Osteoblast (primary cell): ENCODE measurements at places on chromosomes 1 and 21. TPM values are rescaled to one million over a fixed set of nuclear protein-coding genes. Genes with fewer than 3 reads are reported as not detected.

Gene ANKRD13C
- 36.2 and 39.1 TPM in 2 replicates for total RNA-seq

Gene RORC
- not detected in 2 replicates for total RNA-seq

Gene NBPF4
- total RNA-seq: under 0.01 TPM in 1 of 2 replicates, not detected in the other

Gene LCE2C
- total RNA-seq: not detected in 2 replicates

DNA sequence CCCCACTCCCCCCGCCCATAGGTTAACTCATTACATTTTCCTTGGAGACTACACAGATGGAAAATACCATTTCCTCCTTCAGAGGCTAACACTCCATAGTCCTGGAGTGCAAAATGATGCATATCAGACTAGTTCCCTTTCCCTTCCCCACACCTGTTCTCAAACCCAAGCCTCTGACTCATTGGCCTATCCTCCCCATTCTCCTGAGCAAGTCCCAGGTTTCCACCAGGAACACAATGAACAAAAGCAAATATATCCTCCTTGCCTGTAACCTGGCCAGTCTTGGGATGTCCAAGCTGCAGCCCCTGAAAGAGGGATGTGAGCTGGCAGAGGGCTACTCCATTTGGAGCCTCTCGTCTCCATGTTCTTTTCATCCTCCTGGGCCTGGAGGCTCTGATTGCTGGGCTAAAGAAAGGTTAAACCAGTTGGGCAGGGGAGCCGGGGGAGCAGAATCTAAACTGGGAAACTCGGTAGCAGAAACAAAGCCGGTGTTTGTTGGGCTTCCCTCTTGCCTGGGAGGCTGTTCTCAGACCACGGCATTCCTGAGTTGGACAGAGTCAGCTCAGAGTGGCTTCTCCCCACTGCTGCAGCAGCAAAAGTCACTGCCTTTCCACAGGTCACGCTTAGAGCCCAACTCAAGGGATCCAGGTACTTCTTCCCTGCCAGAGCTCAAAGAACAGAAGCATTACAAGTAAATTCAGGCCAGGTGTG lies 13.9 kb downstream of the SSR2 start:
- no peak overlapping the region for H3K27ac ChIP-seq
- peaks cover 32% of the 10 kb centered on the region for H3K36me3 ChIP-seq
- H3K27me3 ChIP-seq: no peaks in the 10 kb centered on the region
- H3K4me3 ChIP-seq: no peak overlapping the region
- peak; percentile 41 for DNase-seq
- no peaks in the 10 kb centered on the region for H3K4me1 ChIP-seq

GRCh38 chr1:183019860-183020259 lies 3.4 kb upstream of the LAMC1 start:
- no peaks in the 10 kb centered on the region for H3K36me3 ChIP-seq
- DNase-seq: peak; percentile 76
- no peak overlapping the region for H3K4me3 ChIP-seq
- H3K4me1 ChIP-seq: peaks cover 6% of the 10 kb centered on the region

DNA sequence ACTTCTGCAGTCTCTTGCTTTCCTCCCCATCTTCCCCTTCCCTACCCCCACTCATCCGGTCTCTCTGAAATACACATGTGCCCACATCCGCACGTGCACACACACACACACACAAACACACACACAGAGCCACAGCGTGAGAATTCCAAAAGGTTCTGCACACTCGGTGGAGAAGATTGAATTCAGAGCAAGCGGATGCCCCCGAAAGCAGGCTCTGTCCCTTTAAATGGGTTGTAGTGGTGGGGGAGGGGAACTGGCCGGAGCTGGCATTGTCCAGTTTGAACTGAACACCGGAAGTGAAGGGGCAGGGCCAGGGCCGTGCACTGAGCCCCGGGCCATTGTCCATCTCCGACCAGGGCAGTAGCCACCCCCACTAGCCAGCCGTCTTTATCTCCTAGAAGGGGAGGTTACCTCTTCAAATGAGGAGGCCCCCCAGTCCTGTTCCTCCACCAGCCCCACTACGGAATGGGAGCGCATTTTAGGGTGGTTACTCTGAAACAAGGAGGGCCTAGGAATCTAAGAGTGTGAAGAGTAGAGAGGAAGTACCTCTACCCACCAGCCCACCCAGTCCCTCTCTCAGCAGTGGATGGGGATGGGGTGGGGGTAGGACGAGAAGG lies 1.3 kb upstream of the LIN28A start:
- no peak overlapping the region for H3K4me3 ChIP-seq
- H3K27ac ChIP-seq: no peak overlapping the region

GRCh38 chr1:95017775-95018174 lies 55.0 kb downstream of the ALG14 start:
- H3K36me3 ChIP-seq: no peaks in the 10 kb centered on the region
- H3K27ac ChIP-seq: no peak overlapping the region
- peaks cover 37% of the 10 kb centered on the region for H3K4me1 ChIP-seq
- H3K4me3 ChIP-seq: no peak overlapping the region

GRCh38 chr1:7043719-7044535 lies 258.7 kb downstream of the CAMTA1 start:
- DNase-seq: peak; percentile 37
- no peaks in the 10 kb centered on the region for H3K27me3 ChIP-seq
- no peaks in the 10 kb centered on the region for H3K36me3 ChIP-seq
- H3K4me1 ChIP-seq: no peaks in the 10 kb centered on the region
- H3K4me3 ChIP-seq: no peak overlapping the region

DNA sequence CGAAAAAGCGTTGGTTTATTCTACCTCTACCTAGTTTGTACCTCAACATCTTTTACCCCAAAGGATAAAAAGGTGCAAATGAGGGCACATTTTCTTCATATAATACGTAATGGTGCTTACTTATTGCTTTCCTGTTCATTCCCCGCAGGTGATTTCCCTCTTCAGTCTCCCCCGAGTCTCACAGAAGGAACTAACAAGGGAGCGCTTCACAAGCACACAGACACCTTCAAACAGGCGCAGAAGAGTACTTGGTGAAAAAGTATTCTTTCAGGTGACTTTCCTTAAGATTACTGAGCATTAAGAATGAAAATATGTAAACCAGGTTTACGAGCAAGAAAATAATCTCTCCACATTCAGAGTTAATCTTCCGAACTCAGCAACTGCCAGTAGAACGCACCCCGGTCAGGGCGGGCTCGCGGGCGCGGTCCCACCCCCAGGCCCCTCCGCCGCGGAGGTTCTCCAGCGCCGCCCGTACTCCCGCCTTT lies 511 bp upstream of the RABGAP1L start:
- DNase-seq: no peak
- no peaks in the 10 kb centered on the region for H3K36me3 ChIP-seq
- H3K27ac ChIP-seq: peak overlapping the region; percentile 13
- peak overlapping the region; percentile 91 for H3K4me3 ChIP-seq
- peaks cover 13% of the 10 kb centered on the region for H3K4me1 ChIP-seq

DNA sequence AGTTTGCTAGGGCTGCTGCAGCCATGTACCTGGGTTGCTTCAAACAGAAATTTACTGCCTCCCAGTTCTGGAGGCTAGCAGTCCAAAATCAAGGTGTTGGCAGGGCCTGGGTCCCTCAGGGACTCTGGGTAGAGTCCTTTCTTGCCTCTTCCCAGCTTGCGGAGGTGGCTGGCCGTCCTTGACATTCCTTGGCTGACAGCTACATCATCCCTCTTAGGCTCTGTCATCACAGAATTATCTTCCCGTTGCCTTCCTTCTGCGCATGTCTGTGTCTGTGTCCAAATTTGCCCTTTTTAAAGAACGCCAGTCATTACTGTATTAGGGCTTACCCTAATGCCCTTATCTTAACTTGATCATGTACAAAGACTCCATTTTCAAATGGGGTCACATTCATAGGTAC lies 37.6 kb upstream of the PGBD5 start:
- no peaks in the 10 kb centered on the region for H3K36me3 ChIP-seq
- no peak for DNase-seq
- H3K4me1 ChIP-seq: no peaks in the 10 kb centered on the region
- no peak overlapping the region for H3K27ac ChIP-seq
